ENCODE measurements at places on chromosomes 1 and 21. TPM values are rescaled to one million over a fixed set of nuclear protein-coding genes. Genes with fewer than 3 reads are reported as not detected.

Gene RNPEP
- 46.7 TPM for polyA plus RNA-seq

Gene POU2F1
- 1.5 TPM for polyA plus RNA-seq

Gene BMP8B
- polyA plus RNA-seq = 0.07 TPM

Gene GBP7
- polyA plus RNA-seq = not detected

Gene LCE2C
- polyA plus RNA-seq = not detected

GRCh38 chr1:10867138-10867721 is 70.8 kb upstream of the CASZ1 start:
- H3K4me3 ChIP-seq = peak overlapping the region; percentile 57
- H3K4me1 ChIP-seq = peaks cover 17% of the 10 kb centered on the region
- no peak overlapping the region for H3K27ac ChIP-seq
- peak; percentile 95 for DNase-seq

DNA sequence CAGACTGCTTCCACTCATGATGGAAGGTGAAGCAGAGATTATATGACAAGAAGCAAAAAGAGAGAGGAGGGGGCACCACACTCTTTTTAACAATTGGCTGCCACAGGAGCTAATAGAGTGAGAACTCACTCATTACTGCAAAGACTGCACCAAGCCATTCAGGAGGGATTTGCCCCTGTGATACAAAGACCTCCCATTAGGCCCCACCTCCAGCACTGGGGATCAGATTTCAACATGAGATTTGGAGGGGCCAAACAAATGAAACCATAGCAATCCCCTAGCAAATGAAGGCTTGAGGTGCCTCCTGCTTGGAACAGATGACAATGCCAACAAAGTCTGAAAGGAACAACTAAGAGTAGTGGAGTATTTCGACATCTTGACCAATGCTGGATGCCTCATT is 122.5 kb upstream of the COA6 start:
- no peaks in the 10 kb centered on the region for H3K4me1 ChIP-seq
- no peak overlapping the region for H3K27ac ChIP-seq
- no peaks in the 10 kb centered on the region for H3K27me3 ChIP-seq
- H3K4me3 ChIP-seq = no peak overlapping the region
- no peaks in the 10 kb centered on the region for H3K36me3 ChIP-seq

- H3K27me3 ChIP-seq = no peaks in the 10 kb centered on the region
- peaks cover 9% of the 10 kb centered on the region for H3K4me1 ChIP-seq
- no peak for DNase-seq
- H3K36me3 ChIP-seq = no peaks in the 10 kb centered on the region
- H3K27ac ChIP-seq = peak overlapping the region; percentile 61
Observed at GRCh38 chr1:146016891-146017290, 4.6 kb downstream of the HJV start.

DNA sequence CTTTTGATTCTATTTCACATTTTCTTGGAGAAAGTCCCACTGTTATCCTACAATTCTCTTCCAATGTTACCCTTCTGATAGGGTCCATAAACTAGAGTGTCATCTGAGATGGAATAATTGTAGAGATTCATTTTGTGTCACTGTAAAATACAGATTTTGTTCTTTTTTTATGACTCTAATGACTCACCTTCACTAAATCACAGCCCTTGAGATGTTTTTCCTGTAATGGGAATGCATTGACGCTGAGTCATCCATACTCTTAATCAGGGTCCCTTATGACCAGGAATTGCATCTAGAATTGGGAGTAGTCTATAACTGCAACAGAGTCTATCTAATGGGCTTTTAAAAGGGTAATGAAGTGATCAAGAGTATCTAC is 315.5 kb downstream of the TGFB2 start:
- no peaks in the 10 kb centered on the region for H3K36me3 ChIP-seq
- H3K27me3 ChIP-seq = no peaks in the 10 kb centered on the region
- H3K4me1 ChIP-seq = peaks cover 26% of the 10 kb centered on the region
- H3K4me3 ChIP-seq = no peak overlapping the region

GRCh38 chr1:214338212-214338611 is 57.3 kb downstream of the SMYD2 start:
- H3K4me1 ChIP-seq = no peaks in the 10 kb centered on the region
- no peaks in the 10 kb centered on the region for H3K27me3 ChIP-seq
- no peak overlapping the region for H3K4me3 ChIP-seq
- no peak for DNase-seq

DNA sequence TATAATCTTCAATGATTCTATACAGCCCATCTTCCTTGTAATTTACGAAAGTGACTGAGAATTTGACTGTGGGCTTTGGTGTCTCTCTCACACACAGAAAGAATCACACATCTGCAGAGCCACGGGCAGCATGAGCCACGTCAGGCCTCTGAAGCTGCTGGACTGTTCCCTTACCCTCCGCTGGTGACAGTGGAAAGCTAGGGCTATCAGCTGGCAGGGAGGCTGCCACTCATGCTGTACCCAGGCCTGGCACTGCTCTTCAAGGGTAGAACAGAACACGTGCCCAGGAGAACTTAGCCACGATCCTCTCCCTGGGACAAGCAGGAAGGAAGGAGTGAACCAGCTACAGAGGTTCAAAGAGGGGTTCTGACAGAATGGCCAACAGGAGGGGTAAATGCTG is 90.7 kb downstream of the JAK1 start:
- H3K36me3 ChIP-seq = peaks cover 53% of the 10 kb centered on the region
- H3K27ac ChIP-seq = no peak overlapping the region
- H3K4me3 ChIP-seq = no peak overlapping the region
- H3K27me3 ChIP-seq = no peaks in the 10 kb centered on the region
- peaks cover 36% of the 10 kb centered on the region for H3K4me1 ChIP-seq
- no peak for DNase-seq

- no peaks in the 10 kb centered on the region for H3K36me3 ChIP-seq
- peaks cover 6% of the 10 kb centered on the region for H3K4me1 ChIP-seq
- H3K4me3 ChIP-seq = no peak overlapping the region
- no peak for DNase-seq
Observed at GRCh38 chr1:224219612-224220059, 36.6 kb downstream of the DEGS1 start.

DNA sequence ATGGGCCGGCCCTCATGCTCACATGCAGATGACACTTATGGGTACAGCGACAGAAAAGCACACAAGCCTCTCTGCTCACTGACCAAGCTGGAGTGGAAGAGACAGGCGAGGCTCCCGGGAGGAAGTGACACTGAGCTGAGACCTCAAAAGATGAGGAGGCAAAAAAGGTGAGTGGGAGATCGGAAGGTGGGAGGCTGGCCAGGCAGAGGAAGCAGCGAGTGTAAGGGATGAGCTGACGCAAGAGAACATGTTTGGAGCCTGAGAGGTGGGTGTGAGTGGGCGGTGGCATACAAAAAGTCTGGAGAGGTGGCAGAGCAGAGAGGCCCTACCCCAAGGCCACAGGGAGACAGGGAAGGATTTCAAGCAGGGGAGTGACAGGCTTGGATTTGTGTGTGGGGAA is 18.2 kb upstream of the CDCP2 start:
- H3K27ac ChIP-seq = no peak overlapping the region
- no peaks in the 10 kb centered on the region for H3K36me3 ChIP-seq
- no peaks in the 10 kb centered on the region for H3K27me3 ChIP-seq
- H3K4me3 ChIP-seq = no peak overlapping the region
- H3K4me1 ChIP-seq = no peaks in the 10 kb centered on the region

GRCh38 chr1:14924455-14925331 is 228.9 kb upstream of the TMEM51 start:
- H3K36me3 ChIP-seq = no peaks in the 10 kb centered on the region
- no peaks in the 10 kb centered on the region for H3K27me3 ChIP-seq
- peak overlapping the region; percentile 88 for H3K4me3 ChIP-seq
- no peak overlapping the region for H3K27ac ChIP-seq
- peaks cover 11% of the 10 kb centered on the region for H3K4me1 ChIP-seq
- DNase-seq = peak; percentile 90

DNA sequence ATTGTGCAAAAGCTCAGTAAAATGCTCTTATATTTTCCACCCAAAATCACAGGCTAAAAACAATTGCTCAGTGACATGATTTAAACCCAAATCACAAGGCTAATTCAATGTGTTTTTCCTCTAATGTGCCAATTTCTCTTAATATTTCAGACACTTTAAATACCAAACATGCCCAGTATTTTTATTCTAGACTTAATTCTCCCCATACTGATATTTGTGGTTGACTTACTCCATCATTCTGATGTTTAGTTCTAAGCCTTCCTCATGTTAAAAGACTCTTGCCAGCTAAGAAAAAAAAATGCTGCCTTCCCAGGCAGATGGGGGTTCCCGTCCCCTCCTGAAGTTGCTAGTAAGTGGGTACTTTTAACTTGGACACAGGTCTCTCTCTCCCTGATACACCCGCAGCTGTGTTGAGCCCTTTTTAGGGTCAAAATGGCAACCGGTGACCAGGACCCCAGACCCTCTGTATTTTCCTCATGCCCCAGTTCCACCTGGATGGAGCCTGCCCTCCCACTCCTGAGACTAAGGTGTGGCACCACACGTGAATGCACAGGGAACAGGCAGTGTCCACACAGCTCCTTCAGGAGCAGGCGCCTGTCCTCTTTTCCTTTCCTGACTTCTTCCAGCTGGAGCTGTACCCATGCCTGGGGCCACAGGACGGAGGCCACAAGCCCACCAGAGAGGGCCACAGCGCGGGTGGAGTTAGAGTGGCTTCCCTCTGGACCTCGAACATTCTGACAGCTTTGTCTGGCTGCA is 118.9 kb downstream of the RIPK4 start:
- DNase-seq = no peak
- no peaks in the 10 kb centered on the region for H3K36me3 ChIP-seq
- no peak overlapping the region for H3K27ac ChIP-seq
- no peaks in the 10 kb centered on the region for H3K27me3 ChIP-seq
- H3K4me3 ChIP-seq = no peak overlapping the region
- H3K4me1 ChIP-seq = no peaks in the 10 kb centered on the region
